Activated CD8-positive, alpha-beta memory T cell treated with anti-CD3 and anti-CD28 coated beads for 4 hours (primary cell): ENCODE measurements at places on chromosomes 2 and 18.

GRCh38 chr2:26530240-26530540 lies 52.3 kb upstream of the OTOF start:
- DNase-seq, result no peak

DNA sequence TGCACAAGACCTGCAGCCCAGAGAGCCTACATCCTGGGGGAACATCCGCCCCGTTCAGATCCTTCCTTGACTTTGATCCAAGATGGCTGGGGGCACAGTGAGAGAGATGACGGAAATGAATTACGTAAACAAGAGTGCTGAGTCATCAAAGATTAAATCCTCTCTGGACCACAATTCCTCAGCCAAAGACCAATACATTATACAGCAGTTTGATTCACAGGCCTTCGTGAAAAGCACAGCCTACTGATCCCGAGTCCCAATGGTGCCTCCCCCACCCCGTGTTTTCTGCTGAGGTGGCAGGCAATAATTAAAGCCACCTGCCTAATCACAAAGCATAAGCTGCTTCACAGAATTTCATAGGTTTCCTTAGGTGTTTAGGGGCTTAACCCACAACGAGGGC lies 43.0 kb downstream of the MYO5B start:
- DNase-seq, result no peak

- no peak for DNase-seq
Measured at GRCh38 chr2:189446780-189447179, 5.5 kb downstream of the WDR75 start.

GRCh38 chr18:23099621-23100020 lies 35.7 kb upstream of the CABLES1 start:
- no peak for DNase-seq

GRCh38 chr2:142866426-142866825 lies 11.0 kb upstream of the KYNU start:
- DNase-seq, result no peak

- DNase-seq, result no peak
Measured at GRCh38 chr2:227366769-227367426, 12.2 kb downstream of the TM4SF20 start.
